ENCODE measurements at places on chromosomes 7 and 10.

GRCh38 chr10:35889971-35890675, 248.0 kb upstream of the FZD8 start:
- DNase-seq = no peak

- DNase-seq = no peak
Measured at GRCh38 chr7:144474363-144474762, 70.9 kb upstream of the NOBOX start.

- no peak for DNase-seq
Measured at GRCh38 chr10:133110609-133111275, 23.0 kb downstream of the ADGRA1 start.

GRCh38 chr7:4709187-4709586, 27.1 kb downstream of the FOXK1 start:
- no peak for DNase-seq

DNA sequence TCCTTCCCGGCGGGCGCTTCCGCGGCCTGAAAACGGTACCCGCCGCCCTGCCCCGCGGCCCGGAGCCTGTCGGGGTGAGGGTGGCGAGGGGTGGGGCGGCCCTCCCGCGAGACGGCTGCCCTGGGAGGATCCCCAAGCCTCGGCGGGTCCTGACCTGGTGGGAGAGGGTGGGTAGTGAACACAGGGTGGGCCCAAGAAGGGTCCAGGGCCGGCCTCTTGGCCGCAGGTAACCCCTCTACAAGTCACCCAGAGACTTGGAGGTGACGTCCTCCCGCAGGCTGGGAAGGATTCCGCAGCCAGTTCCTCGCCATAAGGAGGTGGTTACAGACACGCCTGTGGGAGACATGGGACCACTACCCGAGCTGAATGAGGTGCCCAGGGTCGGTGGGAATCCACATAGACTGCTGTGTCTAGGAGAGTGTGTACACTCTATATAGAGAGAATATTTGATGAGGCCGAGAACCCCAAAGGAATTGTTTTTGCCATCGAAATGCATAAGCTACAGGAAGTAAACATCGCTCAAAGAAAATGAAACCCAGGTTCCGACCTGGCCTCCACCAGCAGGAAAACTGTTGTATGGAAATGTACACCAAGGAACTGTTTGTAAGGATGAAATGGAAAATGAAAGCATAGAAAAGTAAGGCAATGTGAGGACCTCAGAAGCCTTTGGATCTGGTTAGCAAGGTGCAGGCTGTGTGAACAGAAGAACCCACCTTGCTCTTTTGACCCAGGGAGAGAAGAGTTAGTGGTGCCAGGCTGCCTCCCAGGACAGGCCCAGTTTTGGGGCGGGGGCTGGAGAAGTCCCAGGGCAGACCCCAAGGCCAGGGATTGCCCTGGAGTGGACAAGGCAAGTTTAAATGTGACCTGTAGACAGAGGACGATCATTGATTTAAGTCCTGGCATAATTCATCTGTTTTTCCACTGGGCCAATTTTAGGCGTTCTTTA, 659 bp downstream of the OPTN start:
- peak; percentile 41 for DNase-seq

DNA sequence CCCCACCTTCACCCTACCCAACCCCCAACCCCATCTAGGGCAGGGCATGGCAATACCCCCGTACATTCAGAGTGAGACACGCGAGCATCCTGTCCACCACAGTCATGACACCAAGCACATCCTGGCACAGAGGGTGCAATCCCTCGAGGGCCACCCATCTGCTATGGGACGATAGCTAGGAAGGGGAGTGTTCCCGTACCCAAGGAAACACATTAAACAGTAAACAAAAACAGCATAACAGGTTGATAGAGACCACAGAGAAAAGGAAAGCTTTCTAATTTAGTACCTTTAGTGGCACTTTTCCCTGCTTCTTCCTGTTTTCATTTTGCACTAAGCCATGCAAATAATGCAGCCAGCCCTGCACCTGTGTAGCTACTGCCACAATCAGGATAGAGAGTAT, 2.3 kb upstream of the SMKR1 start:
- no peak for DNase-seq

DNA sequence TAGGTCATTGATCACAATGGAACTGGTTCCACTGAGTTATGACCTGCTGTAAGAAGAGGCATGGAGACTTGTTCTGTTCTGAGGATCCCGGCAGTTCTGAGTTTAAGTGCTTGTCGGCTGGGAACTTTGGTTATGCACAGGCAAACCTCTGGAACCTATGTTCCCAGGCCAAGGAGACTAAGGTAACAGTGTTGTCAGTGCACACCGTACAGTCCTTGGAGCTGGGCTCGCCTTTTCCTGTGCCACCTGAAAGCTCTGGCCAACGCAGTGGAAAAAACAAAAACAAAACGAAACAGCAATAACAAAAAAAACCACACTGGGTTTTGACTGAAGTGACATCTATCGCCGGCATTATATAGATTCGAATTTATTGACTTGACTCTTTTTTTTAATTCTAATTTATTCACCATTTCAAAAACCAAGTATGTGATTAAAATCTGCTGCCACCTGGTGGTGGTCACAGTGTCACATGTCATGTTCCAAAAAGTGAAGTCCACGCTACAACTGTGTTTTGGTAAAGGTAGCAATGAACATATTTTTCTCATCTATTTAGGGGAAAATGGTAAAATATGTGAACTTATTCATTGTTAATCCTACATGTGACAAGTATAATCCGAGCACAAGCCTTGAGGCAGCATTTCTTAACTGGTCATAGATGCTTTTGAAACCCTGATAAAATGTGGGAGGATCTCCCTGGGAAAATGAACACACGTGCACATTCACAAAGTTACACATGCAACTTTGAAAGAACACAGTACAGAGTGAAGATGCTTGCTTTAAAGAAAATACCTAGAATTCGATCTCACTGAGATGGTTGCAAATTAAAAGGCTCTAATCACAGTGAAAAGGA, 113.8 kb upstream of the PPP2R2D start:
- peak; percentile 23 for DNase-seq

DNA sequence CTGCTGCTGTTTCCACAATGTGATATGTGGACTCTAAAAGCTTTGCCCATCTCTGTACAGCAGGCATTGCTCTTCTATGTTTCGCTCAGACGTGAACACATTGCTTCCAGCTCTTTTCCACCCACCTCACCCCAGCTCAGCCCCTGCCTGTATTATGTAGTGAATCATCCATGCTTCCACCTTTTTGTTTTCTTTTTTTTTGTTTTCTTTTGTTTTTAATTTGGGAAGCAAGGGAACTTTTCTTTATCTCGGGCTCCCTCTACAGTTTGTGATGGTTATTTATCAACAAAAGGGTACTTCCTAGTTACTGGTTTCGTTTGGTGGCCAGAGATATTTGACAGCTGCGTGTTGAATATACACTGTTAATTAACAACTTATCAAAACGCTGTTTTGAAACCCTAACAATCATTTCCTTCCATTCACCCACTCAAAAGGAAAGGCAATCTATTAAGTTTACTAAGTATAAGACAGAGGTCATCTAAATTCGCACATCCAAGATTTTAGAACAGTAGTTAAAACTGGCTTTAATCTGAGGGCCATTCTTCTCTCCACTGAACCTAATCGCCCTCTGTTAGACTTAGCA, 127.9 kb upstream of the STK17A start:
- peak; percentile 74 for DNase-seq

DNA sequence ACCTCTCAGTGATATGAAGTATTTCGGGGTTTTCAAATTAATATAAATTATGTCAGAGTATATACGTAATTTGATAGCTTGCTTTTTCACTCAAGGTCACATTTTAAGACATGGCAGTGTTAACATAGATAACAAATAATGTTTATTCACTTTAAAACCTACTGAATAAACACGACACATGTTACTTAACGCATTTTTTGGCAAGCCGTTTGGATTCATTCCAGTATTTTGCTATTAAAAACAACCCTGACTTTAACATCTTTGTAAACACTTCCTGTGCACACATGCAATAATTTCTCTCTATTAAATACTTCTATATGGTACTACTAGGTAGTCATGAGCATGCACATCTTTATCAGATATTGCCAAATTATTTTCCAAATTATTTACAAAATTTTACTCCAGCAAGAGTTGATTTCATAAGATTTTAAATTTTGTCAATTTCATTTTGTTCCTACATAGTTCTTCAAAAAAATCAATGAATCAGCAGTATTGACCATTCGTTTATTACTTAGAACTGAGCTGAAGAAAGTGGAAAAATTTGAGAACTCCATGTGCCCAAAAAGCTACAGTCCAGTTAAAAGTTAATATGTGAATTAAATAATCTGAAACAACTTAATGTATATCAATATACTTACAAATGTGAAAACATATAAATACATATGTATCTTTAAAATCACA, 26.8 kb upstream of the THSD7A start:
- no peak for DNase-seq

- no peak for DNase-seq
Measured at GRCh38 chr7:25965405-25966123, 186.4 kb upstream of the NFE2L3 start.
